Choroid plexus epithelial cell (primary cell): ENCODE measurements at places on chromosomes 2 and 18.

DNA sequence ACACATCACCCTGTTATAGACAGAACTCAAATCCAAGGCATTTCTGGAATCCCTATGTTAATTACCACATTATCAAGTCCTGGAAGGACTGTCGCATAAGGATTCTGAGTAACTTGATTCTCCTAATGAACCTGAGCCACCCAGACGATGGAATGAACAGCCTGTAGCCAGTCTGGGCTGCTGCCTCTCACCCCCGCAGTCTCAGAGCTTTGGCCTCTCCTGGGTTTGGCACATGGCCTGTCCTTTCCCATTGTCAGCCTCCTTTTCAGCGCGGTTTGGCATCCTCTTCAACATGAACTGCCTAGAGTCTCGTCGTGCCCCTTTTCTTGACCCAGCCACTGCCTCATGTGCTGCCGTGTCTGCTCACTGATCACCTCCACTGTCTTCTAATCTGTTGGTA is 147.6 kb downstream of the SLC8A1 start:
- no peak for DNase-seq

DNA sequence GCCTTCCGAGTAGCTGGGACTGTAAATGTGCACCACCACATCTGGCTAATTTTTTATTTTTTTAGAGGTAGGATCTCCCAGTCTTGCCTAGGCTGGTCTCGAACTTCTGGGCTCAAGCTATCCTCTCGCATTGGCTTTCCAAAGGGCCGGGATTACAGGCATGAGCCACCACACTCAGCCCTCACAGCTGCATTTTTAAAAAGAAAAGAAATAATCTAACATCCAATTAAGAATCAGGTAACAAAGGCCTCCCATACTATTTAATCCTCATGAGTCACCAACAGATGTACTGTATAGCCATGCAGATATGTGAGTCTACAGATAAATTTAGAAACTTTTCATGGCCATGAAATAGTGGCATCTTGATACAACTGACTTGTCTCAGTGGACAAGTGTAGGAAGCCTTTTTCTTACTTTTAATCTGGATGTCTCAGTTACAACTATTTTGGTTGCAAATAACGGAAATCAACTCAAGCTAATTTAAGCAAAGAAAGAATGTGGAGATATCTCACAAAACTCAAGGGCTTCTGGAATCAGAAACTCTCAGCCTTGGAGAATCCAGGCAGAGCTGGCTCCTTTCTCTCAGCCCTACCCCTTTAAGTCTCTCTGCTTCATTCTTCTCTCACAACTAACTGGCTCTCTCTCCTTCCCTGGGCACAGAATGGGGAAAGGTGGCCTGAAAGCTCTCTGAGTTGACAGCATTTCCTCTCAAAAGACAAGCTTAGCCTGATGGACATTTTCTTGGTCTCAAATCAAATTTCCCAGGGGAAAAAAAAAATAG is 12.8 kb upstream of the PPM1B start:
- DNase-seq: no peak

GRCh38 chr2:40937284-40937683 is 485.4 kb upstream of the SLC8A1 start:
- no peak for DNase-seq

GRCh38 chr2:96231316-96231715 is 22.7 kb upstream of the STARD7 start:
- no peak for DNase-seq

- no peak for DNase-seq
These were observed 8.0 kb upstream of the MBP start for GRCh38 chr18:77140439-77141109.

- DNase-seq: no peak
These were observed 50.7 kb downstream of the MYO7B start for GRCh38 chr2:127586136-127586535.

DNA sequence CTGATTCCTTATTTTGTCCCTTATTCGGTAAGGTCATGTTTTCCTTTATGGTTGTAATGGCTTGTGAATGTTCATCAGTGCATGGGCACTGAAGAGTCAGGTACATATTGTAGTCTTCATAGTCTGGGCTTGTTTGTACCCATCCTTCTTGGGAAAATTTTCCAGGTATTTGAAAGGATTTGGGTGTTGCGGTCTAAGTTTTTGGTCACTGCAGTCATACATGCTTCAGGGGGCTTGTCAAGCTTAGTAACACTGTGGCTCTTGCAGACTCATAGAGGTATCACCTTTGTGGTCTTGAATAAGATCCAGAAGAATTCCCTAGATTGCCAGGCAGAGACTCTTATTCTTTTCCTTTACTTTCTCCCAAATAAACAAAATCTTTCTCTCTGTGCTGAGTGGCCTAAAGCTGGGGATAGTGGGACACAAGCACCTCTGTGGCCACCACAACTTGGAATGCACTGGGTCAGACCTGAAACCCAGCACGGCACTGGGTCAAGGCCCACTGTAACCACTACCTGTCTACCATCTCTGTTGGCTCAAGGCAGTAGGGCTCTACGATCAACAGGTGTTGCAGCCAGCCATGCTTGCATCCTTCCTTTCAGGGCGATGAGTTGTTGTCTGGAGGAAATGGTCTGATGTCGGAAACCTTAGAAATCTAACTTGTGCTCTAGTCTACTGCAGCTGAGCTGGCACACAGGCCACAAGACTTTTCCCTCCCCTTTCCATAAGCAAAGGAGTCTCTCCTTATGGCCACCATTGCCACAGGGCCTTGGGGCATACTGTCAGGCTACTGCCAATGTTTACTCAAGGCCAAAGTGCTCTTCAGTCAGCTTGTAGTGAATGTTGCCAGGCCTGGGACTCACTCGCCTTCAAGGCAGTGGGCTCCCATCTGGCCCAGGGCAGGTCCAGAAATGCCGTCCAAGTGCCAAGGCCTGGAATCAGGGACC is 21.5 kb downstream of the IL1RN start:
- no peak for DNase-seq

GRCh38 chr2:66534461-66534860 is 99.5 kb downstream of the MEIS1 start:
- no peak for DNase-seq

DNA sequence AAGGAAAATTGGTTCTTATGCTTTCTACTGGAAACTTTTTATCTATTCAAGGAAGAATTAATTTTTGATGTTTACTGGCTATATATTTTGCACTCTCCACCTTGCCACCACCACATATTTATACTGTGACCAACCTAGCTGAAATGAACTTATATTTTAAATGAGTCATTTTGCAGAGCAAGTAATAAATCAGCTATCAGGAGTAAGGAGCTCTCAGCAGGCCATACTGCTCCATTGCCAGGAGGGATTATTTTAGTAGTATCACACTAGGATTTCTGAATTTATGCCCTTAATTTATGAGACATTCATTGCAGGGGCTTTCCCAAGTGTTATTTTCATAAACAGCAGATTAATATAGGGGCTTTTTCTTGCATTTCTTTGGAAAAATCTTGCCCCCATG is 125.8 kb upstream of the CYP1B1 start:
- DNase-seq: no peak

DNA sequence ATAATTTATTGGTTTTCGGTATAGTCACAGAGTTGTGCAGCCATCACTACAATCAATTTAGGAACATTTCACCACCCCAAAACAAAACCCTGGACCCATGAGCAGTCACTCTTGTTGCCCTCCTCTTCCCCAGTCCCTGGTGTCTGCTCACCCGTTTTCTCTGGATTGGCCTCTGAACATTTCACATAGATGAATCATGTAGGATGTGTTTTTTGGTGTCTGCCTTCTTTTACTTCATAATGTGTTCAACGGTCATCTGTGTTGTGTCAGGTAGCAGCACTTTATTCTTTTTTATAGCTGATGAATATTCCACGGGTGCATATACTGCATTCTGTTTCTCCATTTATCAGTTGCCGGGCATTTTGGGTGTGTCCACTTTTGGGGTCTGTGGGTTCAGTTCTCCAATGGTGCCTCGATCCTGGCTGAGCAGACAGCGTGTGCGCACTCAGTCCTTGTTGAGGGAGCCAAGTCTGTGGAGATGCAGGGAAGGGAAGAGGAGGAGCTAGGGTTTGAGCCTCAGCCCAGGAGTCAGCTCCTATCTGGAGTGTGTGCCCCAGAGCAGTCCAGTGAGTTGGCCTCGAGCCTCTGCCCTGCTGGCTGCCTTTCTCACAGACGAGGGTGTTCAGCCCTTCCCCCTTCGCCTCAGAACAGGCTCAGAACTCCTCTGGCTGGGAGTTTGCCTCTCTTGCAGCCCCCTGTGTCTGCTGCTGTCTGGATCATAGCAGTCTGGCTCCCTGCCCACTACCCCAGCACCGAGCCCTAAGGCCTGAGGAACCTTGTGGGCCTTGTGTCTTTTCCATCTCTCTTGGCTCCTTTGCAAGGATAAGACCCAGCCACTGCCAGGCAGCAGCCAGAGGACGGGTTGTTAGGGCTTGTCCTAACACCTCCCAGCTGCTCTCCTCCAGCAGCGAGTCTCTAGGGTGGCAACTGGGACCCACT is 18.0 kb downstream of the C2orf74 start:
- peak; percentile 58 for DNase-seq

DNA sequence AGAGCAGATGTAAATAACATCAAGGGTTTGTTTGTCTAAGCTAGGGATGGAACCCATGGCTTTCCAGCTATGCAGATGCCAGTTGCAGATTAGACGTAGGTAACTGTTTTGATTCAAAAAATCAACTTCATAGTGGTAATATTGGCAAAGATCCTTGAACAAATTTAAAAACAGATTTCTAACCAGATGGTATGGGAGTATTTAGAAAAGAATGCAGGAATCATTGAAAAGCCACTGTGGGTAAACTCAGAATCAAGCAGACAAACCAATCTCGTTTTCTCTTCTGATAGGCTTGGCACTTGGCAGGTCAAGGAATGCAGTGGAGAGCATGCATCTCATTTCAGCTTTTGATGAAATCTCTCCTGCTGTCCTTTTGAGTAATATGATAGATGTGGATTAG is 377.5 kb downstream of the CLIP4 start:
- no peak for DNase-seq

DNA sequence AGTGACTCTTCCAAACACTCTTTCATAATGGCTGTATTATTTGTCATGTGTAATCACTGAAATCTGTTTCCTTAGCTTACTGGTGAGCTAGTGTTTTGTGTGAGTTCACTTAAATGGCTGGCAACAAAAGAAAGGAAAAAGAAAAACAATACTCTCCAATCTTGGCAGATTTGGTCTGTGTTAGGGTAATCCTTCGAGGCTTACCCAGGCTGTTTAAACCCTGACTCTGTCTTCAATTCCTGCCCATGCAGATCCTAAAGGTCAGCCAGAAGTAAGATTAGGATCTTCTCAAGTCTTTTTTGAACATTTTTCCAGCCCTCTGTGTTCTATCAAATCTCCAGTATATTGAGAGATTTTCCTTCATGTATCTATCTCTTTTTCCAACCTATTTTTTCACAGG is 85.3 kb downstream of the CCDC178 start:
- no peak for DNase-seq

- no peak for DNase-seq
These were observed 3.6 kb downstream of the DYNC2LI1 start for GRCh38 chr2:43777306-43777926.

DNA sequence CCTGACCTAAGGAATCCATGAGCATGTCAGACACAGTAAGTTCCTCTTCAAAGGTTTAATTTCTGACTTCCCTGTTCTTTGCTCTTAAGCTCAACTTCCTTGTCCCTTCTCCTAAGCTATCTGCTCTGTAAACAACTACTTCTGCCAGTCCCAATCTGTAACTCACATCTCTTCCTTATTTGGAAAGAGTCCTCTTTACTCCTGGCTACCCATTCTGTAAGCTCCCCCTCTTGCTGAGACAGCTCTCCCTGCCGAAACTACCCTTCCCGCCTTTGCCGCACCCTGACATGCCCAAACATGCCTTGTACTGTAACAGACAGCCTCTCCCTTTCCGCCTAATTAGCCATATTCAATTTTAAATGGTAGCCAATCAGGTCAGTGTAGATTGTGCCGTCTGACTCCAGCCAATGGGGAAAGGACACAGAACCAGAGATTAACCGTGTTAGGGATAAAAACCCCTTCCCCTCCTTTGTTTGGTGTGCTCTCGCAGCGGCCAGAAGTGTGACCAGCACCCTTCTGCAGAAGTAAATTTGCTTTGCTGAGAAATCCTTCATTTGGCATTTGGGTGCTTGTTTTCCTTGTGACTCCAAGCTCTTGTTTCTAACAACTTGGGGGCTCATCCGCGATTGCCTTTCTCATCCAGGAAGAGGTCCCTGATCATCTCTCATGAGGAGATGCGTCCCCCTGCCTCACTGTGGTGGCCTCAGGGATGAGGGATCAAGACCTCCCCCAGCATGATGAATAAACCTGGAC is 49.0 kb downstream of the PIAS2 start:
- no peak for DNase-seq

GRCh38 chr2:107218208-107218607 is 332.2 kb upstream of the ST6GAL2 start:
- no peak for DNase-seq

DNA sequence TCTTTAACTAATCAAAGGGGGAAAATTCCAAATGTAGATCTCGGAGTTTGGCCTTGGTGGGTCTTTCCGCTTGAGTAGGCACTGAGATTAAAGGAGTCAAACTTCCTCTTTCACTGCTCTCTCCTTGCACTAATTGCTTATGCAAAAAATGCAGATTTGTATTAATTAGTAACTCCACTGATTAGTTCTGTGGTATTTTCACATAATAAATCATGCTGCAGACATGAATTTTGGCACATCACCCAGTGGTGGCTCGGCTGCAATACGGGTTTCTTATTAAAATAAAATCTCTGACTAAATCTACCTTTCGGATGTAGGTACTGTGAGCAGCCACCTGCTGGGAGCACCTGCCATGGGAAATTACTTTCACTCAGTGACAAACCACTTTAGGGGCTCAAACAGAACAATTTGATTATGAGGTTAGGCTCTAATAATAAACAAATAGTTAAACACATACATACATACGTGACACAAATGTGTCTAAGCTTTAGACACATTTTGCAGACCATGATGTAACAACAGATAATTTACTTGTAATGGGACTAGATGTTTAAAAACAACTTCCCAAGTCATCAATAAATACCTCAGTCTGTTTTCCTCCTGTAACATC is 6.4 kb upstream of the NEUROD1 start:
- no peak for DNase-seq

DNA sequence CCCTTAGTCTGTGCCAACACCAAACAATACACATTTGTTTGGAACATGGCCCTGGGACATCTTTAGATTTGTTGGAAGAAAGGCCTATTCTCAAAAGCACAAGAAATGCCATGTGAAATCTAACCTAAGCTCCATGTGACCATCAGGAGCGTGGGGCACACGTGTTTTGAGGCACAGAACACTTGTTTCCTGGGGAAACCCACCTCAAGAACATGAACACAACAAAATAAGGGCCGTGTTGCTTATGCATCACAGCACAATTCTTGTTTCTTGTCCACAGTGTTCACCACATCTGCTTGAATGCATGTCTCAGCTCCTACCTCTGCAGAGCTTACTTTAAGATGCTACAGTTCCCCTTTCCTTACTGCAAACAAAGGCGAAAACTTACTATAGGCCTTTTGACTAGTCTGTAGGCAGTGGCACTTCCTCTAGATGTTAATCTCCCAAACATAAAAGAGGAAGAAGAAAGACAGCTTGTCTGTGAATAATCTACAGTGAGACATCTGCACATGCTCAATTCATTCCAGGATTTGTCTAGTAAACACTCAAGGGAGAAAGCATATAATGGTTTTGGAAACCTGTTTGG is 165.0 kb downstream of the ANKRD44 start:
- DNase-seq: no peak

- no peak for DNase-seq
These were observed 111.3 kb upstream of the BOD1L2 start for GRCh38 chr18:57035590-57035989.

GRCh38 chr2:223294756-223295155 is 242.8 kb downstream of the KCNE4 start:
- no peak for DNase-seq
